ENCODE measurements at places on chromosomes 13 and 19.
A peak's percentile ranks its signal among the peaks of the same experiment; 100 is the strongest.

DNA sequence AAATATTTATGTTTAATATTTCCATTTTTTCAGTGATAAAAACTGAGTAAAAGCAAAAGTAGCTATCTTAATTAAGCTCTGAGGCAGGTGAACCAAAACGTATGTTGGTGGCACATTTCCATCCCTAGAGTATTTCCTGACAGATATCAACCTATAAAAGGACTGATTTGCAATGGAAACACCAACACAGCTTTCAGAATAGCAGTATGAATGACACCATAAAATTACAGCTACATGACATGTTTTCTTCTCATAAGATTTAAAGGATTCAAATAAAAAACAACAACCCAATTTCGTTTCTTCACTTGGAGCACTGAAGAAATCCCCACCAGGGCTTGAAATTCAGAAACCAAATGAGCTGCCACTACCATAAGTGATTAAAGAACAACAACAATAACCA is 194.4 kb downstream of the RFC3 start:
- no peak for DNase-seq

- DNase-seq: no peak
These were observed 70.9 kb downstream of the CDK8 start for GRCh38 chr13:26324867-26325266.

DNA sequence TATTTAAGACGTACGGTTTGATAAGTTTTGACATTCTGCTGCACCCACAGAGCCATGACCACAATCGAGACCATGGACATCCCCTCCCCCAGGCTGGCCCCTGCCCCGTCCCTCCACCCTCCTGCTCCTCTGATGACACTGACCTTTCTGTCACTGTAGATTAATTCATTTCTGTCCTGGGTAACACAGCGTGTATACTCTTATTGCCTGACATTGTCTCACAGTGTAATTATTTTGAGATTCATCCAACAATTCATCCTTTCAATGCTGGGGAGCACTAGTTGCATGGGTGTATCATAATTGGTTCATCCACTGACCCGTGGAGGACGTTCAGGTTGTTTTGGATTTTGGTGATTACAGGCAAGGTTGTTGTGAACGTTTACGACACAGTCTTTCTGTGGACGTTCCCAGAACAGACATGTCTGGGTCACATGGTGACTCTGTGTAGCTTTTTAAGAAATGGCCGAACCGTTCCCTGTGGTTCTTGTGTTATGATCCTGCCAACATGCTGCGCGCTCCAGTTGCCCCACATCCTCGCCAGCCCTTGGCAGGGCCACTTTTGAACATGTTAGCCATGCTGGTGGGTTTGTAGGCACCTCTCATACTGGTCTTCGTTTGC is 41.9 kb downstream of the C13orf46 start:
- no peak for DNase-seq

DNA sequence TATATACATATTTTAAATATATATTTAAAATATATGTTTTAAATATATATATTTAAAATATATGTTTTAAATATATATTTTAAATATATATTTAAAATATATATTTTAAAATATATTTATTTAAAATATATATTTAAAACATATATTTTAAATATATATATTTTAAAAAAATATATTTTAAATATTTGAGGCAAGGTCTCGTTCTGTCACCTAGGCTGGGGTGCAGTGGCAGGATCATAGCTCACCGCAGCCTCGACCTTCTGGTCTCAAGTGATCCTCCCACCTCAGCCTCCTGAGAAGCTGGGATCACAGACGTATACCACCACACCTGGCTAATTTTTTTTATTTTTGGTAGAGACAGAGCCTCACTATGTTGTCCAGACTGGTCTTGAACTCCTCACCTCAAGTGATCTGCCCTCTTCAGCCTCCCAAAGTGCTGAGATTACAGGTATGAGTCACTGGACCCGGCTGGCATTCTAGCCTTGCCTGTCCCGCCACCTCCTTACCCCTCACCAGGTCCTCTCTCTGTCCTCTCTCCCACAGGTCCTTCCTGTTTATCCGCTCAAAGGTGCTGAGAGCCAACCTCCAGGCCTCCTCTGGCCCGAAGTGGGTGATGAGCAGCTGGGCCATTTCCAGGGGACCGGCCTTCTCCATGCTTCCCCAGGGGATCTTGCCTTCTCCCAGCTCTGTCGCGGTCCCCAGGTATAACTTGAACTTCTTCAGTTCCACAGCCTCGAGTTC is 564 bp downstream of the NLRP12 start:
- peak; percentile 40 for DNase-seq

DNA sequence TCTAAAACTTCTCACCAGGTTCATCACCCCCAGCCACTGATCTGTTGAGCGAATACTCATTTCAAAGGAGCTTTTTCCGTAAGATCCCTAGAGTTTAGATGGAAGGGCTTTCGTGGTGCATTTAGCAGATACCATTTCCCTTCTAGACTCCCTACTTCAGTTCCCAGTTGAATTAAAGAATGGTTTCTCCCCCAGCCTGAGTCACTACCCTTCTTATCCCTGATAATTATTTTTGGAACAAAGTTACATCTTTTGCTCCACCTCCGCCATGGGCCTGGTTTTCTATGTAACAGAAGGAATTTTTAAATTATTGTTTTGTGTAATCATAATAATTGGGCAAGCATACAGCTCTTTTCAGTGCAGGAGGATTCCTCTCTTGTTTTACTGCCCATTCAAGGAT is 22.0 kb downstream of the USPL1 start:
- DNase-seq: no peak

DNA sequence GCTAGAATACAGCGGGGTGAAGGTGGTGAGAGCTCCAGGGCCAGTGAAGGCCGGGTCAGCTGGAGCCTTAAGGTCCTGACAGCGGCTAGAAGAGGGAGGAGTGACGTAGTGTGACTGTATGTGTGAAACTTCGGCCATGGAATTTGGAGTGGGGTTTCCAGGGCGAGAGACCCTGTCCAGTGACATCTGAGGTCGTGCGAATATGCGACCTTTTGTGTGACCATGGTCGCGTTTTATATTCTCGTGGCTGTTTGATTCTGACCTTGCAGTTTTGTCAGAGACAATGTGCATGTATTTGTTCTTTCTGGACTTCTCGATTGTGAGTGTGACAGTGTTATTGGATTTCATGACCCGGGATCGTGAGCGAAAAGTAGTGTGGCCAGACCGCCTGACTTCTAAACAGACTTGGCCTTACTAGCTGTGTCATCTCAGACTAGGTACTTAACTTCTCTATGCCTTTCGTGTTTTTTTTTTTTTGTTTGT is 405 bp upstream of the ZNF569 start:
- DNase-seq: no peak

- peak; percentile 67 for DNase-seq
These were observed 953 bp downstream of the DZIP1 start for GRCh38 chr13:95643571-95643935.
